Activated naive CD4-positive, alpha-beta T cell treated with anti-CD3 and anti-CD28 coated beads, Interleukin-2, amount 50 U/mL, for 72 hours (primary cell): ENCODE measurements at places on chromosomes 7 and 10. TPM values are rescaled to one million over a fixed set of nuclear protein-coding genes. Genes with fewer than 3 reads are reported as not detected.

DNA sequence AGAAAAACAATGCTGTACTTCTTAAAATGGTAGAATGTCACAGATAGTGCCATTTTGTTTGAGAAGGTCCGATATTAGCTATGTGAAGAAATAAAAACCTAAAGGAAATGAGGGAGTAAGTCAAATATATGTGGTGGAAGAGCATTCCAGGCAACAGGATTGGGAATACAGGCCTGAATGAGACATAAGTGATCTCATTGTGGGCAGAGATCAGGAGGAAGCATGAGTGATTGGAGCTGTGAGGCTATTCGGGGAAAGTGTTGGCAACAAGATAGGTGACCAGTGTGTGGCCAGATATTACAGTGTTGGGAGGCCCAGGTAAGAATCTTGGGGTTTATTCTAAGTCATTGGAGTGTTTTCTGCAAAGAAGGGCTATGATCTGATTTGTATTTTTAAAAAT is 41.3 kb upstream of the AGMO start:
- no peak for DNase-seq

GRCh38 chr7:73427902-73428787 is 5.4 kb upstream of the FZD9 start:
- DNase-seq, result no peak

DNA sequence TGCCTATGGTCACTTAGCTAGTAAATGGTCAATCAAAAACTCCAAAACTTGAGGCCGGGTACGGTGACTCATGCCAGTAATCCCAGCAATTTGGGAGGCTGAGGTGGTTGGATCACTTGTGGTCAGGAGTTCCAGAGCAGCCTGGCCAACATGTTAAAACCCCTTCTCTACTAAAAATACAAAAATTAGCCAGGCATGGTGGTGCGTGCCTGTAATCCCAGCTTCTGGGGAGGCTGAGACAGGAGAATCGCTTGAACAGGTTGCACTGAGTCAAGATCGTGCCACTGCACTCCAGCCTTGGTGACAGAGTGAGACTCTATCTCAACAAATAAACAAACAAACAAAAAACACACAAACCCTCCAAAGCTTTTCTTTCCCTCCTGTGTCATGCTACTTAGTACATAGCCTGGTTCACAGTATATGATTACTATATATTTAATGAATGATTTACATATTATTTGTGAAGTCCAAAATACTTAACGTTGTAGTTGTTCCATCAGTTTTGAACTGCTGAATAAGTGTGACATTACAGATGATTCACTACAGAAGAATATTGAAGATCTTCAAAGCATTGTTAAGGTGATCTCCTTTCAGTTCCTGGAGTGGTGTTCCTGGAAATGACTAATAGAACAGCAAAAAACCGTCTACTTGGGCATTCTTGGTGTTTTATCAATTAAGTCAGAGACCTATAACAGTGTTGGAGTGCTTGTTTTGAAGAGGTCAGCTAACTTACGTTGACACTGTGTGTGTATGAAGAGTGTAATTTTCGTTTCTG is 72.9 kb downstream of the ADK start:
- DNase-seq, result no peak

Gene WNT8B
- total RNA-seq, result 0.20 TPM
